Fibroblast of the aortic adventitia (primary cell): ENCODE measurements at places on chromosomes 3 and 15.
A peak's percentile ranks its signal among the peaks of the same experiment; 100 is the strongest.

GRCh38 chr3:37520907-37521341 lies 340.8 kb upstream of the CTDSPL start:
- DNase-seq: no peak

GRCh38 chr15:68697711-68698690 lies 119.2 kb downstream of the CORO2B start:
- no peak for DNase-seq

GRCh38 chr3:171833789-171834460 lies 9.2 kb upstream of the TMEM212 start:
- DNase-seq: peak; percentile 74

GRCh38 chr15:71612869-71613268 lies 197.5 kb upstream of the NR2E3 start:
- no peak for DNase-seq

DNA sequence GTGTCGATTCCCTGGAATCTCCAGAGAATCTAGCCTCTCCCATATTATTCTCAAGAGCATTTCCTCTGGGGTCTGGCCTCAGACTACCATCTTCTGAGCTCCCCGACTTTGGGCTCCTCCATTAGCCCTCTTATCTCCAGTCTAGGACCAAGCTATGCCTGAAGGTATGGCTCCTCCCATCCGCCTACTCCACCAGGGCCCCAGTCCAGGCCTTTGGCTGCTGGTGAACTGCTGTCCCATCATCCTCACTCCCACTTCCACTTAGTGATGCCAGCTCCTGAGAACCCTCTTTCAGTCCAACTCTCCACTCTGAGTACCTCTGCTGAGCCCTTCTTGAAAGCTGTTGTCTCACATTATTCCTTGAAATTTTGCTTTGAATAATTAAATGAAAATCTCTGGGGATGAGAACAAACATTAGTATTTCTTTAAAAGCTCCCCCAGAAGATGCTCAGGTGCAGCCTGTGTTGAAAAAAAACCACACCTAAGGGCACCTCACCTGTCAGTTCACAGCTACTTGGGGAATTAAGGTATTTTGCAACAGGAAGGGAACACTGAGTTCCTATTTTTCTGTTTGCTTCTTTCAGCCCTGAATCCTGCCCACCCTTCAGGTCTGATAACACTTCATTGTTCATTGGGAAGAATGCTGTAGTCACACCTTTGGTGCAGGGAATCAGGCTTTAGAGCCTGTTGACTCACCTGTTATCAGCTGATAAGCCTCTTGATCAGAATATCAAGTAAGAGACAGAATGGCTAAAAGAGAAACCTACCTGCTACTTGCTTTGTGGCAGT lies 9.5 kb downstream of the CLDN18 start:
- DNase-seq: no peak

DNA sequence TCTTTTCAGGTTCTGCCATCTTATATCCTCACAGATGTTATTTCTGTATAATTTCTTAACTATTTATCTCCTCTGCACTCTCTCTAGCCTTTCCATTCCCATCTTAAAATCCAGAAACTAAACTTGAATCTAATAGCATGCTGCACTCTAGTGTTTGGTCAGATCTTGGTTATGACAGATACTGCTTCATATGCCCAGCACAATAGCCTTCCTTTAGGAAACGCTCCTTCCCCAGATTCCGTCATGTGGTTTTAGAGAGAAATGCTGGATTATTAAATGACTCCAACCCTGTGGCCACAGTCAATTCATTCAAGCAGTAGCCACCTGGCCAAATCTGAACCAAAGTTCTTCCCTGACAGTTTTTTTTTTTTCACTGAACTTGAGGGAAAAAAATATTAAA lies 19.4 kb downstream of the RASGRP1 start:
- peak; percentile 46 for DNase-seq

DNA sequence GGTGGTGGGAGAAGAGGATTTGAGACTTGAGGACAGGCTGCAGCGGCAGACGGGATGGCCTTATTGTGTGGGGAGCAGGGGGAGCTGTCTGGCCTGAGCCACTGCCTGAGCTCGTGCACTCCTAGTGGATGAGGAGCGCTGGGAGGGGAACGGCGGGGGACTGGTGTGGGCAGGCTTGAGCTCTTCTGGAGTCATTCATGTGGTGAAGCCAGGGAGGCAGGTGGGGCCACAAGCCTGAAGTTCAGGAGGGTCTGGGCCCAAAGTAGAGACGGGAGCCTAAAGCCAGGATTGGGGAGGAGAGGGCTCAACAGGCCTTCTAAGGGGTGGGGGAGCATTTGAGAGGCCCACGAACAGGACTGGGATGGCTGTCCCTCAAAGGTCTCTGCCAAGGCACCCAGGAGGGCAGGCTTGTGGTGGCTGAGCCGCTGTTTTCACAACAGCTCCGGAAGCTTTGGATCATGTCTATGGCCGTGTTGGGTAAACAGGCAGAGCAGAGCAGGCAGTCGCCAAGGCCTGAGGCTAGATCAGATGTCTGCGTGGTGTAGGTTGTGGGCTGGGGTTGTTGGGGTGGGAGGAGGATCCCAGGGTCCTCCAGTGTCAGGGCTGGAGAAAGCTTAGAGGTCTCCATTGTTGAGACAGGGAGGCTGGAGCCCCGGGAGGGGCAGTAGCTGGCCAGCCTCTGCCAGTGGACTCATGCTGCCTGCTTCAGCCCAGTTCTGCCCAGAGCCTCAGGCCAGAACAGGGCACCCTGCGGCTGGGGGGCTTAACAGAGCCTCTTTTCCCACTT lies 8.2 kb downstream of the PRKCD start:
- no peak for DNase-seq

DNA sequence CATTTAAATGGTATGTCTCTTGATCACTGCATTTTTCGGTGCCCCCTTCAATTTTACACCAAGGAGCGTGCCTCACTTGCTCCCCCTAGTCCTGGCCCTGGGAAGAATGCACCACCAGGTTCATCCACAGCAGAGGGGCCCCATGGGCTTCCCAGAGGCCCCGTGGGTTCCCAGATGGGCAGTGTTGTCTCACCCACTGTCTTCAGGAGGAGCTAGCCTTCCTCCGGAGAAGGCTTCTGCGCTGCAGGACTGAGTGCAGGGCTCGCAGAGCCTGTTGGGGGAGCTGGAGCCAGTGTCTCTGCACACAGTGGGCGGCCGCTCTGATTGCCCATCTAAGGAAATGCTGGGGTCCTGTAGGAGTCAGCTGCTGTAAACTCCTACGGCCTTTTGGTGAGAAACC lies 45.9 kb downstream of the POLR2M start:
- no peak for DNase-seq

DNA sequence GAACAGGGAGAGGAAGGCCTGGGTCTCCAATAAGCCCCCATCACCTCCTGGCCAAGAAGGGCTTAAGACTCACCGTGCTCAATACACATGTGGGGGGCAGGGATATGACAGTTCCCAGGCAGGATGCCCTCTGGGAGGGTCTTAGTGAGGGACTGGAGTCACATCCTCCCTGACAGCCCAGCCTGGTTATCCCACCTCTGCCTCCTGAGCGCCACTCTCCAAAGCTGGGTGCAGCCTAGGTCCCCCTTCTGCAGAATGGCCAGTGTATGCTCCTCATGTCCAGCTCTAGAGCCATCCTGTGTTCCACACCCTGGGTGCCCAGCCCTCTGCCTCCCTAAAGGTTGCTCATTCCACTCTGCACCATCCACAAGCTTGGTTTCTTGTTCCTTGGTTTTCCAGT lies 1.2 kb upstream of the SHISA5 start:
- no peak for DNase-seq
